NCI-H187 (cell line): ENCODE measurements at places on chromosomes 5 and 9.

- DNase-seq: no peak
These were observed 249.2 kb upstream of the POU5F2 start for GRCh38 chr5:93990504-93991070.

GRCh38 chr9:124078641-124079040 lies 67.1 kb downstream of the LHX2 start:
- DNase-seq: no peak

DNA sequence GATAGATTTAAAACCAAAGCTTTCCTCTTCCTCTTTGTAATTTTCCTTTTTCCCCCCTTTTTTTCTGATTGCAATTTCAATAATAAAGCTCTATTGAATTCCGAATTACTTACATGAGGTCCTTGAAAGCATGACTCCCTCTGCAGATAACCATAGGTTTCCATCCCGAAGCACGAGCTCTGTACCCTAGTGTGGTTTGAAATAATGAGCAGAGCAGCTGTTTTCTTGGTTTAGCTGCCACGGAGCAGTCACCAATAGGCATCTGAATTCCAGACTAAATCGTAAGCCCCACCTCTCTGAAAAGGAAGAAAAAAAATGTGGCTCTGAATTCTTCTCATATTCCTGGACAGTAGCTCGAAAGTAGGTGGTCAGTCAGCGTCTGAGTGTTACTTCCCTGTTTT lies 18.5 kb upstream of the GNE start:
- no peak for DNase-seq

DNA sequence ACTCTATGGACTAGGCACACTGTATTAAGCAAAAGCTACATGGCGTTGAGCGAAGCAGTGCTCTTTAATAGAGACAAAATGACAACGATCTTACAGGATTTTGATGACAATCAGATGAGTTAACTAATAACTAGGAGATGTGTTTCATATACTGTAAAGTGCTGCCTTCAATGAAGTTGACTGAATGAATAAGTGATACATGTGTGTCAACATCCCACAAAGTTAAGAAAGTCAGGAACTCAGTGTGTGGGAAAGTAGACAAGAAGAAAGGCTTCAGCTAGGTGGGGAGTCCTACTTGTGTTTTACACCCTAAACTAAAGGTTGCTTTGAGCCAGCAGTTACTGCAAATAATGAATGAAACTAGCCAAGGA lies 79.6 kb downstream of the PAPPA start:
- DNase-seq: no peak
